ENCODE measurements at places on chromosomes 3 and 15.
A peak's percentile ranks its signal among the peaks of the same experiment; 100 is the strongest.

DNA sequence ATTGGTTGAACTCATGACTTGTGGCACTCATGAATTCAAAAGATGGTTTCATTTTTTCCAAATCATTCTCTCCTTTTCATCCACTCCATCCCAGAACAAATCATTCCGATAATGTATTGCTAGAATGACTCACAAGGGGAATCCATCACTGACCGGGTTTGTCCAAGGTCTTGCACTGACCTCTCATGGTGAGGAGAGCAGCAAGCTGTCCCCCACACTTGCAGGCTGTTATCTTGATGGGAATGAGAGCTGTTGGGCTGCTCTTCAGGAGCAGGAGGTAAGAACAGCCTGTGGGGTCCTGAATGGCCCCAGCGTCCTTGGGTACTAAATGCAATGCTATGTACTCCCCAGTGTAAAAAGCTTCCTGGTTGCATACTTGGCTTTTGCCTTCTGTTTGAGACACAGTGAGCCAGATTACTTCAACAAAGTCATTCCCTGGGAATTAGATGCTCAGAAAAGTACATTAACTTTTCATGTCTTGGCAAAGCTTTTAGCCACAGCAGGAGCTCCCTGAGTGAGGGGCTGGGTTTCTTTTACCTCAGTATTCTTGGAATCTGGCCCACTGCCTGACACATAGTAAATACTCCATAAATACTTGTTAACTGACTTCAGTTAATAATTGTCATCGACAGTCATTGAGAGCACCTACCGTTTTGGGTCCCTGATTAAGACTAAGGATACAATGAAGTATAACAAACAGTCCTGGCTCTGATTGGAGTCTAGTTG is 24.1 kb downstream of the CCNL1 start:
- no peak for DNase-seq

DNA sequence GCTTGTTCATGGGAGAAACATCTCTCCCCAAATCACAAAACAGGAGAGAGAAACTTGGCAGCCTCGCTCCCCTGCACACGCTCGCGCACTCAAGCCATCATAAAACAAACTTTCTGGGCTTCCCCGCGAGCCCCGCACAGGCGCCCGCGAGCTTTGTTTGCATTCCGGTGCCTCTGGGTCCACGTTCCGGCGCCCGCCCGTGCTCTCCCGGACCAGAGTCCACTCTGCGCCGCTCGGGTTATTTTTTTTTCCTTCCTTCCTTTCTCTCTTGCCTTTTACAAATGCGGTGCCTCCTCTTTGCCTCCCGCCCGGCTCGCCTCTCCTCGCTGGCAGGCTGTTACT is 363 bp downstream of the MAGI1 start:
- DNase-seq = no peak

DNA sequence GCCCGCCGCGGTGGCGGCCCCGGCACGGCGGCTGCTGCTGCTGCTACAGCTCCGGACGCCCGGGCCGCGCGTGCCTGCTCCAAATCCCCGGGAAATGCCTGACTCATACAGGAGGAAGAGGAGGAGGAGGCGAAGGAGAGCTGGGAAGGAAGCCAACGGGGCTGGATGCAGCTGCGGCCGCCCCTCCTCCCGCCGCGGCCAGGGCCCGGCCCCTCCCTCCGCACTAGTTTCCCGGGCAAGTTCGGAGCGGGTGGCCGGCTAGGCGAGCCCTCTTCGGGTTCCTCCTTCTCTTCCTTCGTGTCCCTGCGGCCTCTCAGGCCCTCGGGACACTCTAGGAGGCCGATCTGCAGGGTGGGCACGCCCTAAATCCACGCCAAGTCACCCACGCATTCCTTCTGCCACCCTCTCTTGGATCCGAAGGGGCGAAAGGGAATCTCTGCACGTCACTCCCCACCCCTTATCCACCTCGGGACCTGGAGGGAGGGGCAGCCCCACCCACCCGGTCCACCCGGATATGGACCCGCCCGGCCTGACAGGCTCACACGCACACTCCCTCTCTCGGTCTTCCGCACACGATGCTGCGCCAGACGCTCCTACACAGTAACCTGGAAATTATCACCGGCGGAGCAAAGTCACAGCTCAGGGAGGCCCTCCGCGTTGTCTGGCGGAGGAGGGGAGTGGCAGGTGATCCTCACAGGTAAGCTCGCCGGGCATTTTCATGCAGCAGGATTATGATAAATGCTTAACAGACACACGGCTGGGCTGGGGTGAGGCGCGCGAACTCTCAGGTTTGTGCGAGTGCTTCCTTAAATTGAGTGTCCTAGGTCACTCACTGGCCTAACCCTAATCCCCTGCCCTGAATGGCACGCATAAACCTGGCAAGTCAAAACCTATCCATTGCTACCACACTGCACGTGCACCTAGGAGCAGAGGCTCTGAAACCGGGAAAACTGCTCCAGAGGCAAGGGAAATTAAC is at the start of the genes OSBPL10 and ZNF860:
OSBPL10 (minus strand) TSS at position 57 of the 976 bp plus-strand sequence. CDS start 83 bp downstream, outside the sequence.
ZNF860 (plus strand) TSS at position 545 of the 976 bp plus-strand sequence. CDS start 7,330 bp downstream, outside the sequence.
- peak; percentile 25 for DNase-seq

DNA sequence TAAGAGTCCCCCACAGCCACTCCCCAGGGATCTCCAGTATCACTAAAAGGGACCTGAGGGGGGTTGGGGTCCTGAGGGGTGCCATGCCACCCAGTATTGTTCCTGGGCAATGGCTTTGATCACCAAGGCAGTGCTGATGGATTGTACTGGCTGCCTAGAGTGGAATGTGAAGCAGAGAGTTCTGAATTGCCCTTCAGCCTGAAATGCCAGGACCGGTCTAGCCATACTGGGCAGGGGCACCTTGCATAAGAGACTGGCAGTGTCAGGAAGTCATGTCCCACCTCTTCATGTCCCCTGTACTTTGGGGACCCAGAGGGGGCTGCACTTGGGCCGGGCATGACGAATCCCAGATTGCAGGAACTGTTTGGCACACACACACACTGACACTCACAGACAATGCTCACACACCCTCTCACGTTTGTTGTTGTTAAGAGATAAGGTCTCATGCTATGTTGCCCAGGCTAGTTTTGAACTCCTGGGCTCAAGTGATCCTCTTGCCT is 4.5 kb upstream of the TKT start:
- no peak for DNase-seq

- DNase-seq = peak; percentile 3
Measured at GRCh38 chr3:152574461-152575079, 260.4 kb upstream of the P2RY1 start.

GRCh38 chr3:59502806-59503205 is 453.0 kb upstream of the CFAP20DC start:
- DNase-seq = no peak

GRCh38 chr15:91268510-91268909 is 168.5 kb downstream of the SV2B start:
- no peak for DNase-seq

DNA sequence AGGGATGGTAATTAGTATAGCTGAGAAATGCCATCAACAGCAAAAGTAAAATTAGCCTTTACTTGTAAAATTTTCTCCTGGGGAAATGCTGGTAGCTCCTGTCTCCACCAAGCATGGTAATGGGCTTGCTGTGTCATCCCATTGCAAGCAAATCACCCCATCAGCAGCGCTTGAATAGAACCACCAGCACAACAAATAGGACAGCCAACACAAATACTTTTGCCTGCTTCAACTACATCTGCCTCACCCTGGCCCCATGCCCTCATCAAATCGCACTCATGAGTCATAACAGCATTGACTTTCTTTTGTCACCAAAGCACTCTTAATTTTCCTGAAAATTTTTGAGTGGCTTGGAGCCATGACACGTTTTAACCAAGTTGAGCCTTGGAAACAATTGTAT is 52.6 kb downstream of the ERC2 start:
- DNase-seq = no peak

DNA sequence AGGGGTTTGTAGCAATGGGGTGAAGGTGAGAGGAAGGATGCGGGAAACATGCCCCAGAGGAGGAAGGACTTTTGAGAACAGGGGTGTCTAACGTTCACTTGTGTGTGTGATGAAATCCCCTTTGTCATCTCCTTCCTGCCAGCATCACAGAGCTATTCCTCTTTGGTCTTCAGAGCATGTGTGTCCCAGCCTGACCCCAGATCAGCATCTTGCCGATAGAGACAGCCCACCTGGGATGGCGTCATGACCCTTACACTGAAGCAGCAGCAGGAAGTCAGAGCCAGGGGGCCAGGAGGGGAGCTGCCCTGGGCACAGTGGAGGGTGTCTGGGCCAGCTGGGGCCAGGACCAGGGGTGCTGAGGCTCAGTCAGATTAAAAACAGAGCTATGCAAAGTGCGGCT is 29.9 kb upstream of the GRIP2 start:
- no peak for DNase-seq

GRCh38 chr15:32859251-32859650 is 141.4 kb downstream of the GREM1 start:
- DNase-seq = no peak

- DNase-seq = no peak
Measured at GRCh38 chr15:35440265-35440664, 105.7 kb downstream of the DPH6 start.

GRCh38 chr3:129533406-129533805 is 5.0 kb downstream of the RHO start:
- no peak for DNase-seq

DNA sequence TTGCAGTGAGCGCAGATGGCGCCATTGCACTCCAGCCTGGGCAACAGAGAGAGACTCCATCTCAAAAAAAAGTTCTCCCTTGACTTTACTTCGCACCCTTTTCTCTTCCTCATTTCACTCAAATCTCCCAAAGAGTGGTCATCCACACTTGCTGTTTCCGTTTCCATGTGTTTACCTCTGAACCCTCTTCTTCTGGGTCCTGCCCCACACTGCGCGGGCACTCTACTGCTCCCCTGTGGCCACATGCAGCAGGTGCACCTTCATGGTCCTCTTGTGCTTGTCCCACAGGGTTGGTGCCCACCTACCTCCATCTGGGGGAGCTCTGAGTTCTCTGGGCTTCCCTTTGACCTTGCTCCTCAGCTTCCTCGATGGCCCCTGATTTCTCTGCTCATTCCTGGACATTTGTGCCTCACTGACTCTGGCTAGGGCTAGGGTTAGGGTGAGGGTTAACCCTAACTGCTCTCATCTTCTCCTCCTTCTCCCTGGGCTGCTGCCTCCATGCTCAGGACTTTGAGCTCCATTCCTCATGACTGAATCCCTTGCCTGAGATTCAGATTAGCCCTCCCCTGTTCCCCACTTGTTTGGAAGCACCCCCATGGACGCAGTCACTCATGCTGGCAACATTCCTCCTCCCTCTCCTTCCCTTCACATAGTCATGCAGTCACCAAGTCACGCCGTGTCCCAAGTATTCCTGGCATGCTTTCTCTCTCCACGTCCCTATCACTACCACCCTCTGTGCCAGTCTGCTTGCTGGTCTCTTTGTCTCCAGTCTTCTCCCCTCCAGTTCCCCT is 26.6 kb upstream of the KY start:
- no peak for DNase-seq

- no peak for DNase-seq
Measured at GRCh38 chr3:133675631-133676335, 14.0 kb upstream of the TOPBP1 start.

DNA sequence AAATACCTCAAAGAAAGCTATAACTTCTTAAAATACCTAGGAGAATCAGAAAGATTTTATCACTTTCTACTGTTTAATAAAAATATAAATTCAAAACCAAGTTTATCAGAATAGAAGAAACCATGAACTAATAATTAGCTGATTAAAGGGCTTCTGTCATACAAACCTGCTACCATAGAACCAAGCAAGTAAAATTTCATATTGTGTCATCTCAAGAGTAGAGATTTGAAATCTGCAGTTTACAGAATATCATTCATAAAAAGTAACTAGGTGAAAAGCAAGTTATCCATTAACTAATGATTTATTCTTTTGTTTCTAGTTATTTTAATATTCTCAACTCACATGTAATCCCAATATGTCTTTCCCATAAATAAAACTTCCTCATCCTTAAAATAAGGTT is 36.8 kb upstream of the XXYLT1 start:
- no peak for DNase-seq

- DNase-seq = no peak
Measured at GRCh38 chr3:112119962-112120836, 12.8 kb downstream of the GCSAM start.

DNA sequence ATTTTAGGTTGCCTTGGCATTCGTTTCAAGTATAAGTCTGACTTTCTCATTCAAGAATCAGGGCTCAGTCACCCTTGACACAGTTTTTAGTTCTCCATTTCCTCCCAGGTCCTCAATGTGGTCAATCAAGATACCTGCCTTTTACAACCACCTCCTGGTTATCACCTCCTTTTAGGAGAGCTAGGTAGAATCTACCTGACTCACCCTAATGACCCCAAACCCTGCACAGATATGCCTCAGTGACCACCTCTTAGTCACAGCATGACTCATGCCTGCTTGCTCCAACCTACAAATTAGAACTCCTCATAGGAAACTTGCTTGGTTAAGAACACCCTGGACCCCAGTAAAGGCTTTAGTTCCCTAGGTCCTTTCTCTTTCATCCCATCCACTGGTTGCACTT is 22.5 kb downstream of the DMXL2 start:
- DNase-seq = no peak

DNA sequence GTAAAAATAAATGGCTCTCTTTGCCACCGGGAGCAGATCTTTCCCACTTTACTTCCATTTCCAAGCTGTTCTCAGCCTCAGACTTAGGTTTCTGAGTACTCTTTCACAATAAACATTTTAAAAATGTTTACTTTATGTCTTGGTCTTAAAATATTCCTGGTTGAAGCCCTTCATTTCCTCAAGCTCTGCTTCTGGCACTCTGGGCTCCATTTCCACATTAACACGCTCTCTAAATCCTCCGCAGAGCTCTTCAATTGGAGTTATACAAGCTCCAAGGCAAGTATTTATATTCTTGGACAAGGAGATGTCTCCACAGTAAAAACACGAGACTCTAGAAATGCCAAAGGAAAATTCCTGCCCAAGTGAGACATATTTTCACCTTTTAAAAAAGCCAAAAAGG is 169.3 kb downstream of the GREM1 start:
- DNase-seq = no peak

DNA sequence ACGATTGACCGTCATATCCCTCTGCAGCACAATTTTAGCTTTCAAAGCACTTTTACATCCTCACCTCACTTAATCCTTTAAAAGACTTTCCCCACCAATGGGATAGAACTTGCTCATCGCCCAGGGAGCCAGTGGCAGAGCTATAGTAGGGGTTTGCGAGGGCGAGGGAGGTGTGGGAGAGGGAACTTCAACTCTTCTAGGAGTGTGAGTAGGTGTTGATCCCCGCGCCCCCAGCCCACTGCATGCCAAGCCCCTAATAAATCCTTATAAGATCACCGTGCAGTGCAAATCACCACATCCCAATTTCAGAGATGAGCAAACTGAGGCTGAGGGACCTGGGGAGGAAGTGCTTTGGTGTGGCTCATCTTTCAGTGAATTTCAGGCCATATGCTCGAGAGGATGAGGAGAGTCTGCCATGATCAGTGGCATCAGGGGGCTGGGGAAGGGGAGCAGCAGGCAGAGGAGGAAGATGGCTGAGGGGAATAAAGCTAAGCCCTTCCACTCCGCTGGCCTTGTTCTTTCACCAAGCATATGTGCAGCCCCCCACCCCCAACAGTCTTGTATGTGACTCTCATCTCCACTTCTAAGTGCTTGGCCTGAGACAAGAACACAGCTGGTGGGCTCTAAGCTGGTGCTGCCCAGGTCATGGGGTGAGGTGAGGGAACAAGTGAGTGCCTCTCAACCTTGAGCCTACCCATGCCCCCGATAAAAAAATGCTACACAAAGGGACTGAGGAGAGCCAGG is 5.1 kb downstream of the INSYN1 start:
- no peak for DNase-seq
